Hematopoietic multipotent progenitor cell treated with erythropoietin and hydrocortisone succinate and interleukin-3 and kit ligand, for 6 days (in vitro differentiated cells): ENCODE measurements at places on chromosomes 2 and 18.
A peak's percentile ranks its signal among the peaks of the same experiment; 100 is the strongest.

DNA sequence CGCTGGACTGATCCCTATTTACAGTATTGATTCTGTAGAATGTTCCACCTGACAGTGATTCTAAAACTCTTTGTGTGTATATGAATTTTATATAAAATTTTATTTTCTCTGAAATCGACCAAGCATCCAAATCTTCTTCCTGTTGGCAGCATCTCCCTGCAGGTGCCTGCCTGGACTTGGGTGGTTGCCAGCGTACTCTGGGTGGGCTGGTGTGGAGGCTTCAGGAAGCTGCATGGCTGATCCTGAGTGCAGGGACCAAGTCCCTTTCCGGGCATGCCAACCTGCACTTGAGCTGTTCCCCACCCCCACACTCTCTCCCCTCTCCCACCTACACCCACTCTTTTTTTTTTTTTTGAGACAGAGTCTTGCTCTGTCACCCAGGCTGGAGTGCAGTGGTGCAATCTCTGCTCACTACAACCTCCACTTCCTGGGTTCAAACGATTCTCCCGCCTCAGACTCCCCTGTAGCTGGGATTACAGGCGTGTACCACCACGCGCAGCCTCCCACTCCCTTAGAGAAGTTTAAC lies 53.2 kb upstream of the ALKAL2 start:
- DNase-seq, result no peak

- no peak for DNase-seq
Observed at GRCh38 chr2:190235551-190236075, 84.0 kb downstream of the HIBCH start.

DNA sequence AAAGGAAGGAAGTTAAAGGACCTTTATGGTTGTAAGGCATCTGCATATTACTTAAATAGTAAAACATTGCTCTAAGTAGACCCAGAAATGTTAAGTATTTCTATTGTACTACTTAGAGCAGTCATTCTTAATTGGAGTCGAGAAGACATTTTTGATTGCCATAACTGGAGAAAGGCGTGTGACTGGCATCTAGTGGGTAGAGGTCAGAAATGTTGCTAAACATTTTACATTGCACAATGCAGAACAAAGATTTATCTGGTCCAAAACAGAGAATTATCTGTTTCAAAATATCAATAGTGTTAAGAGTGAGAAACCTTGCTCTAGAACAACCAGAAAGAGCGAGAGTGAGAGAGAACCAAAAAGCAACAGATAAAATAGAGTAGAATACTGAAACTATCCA lies 23.3 kb upstream of the ROCK1 start:
- peak; percentile 75 for DNase-seq

DNA sequence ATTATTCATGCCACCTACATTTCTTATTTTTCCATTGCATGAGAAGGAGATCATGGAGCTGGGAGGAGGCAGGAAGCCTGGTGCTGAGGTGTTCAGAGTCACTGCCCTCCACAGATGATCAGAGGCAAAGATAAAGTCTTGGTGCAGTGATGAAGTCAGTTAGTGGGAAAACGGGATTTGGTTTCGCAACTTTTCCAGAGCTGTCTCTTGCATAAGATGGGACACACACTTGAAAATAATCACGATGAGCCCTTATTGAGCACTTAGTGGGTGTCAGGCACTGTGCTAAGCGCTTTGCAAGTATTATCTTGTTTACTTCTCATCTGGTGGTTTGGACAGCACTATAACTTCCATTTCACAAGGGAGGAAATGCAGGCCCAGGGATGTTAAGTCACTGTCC lies 222.1 kb upstream of the SMAD2 start:
- no peak for DNase-seq

- DNase-seq, result no peak
Observed at GRCh38 chr2:88196490-88197087, 26.4 kb downstream of the THNSL2 start.
